Fibroblast of gingiva (primary cell): ENCODE measurements at places on chromosomes 2 and 18.
A peak's percentile ranks its signal among the peaks of the same experiment; 100 is the strongest.

DNA sequence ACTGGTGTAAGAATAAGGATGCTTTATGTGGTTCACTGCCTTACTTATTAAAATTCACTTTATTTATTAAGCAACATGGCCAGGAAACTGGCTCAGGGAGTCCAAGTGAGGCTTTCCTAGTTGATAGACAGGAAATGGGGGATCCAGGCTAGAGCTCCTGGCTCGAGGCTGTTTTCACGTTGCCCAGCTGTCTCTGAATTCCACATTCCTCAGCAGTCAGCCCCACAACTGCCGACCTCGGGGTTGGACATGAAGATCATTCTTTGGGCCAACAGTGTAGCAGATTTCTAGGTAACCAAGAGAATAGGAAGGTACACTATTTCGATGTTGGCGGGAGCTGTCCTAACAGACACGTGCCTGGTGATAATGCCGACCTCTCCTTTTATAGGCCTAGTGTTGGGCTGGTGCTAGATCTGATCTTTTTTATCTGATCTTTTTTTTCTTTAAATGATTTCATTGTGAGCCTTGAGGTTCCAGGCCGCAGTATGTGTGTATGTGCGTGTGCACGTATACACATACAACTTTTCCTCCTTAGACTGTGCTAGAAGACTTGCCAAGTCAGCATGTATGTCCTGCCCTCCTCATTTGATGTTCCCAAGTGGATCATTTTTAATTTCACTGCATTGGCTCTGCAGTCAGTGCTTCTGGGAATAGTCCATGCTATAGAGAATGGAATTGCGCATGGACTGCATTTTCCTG is 103.5 kb downstream of the CABLES1 start:
- no peak for DNase-seq

DNA sequence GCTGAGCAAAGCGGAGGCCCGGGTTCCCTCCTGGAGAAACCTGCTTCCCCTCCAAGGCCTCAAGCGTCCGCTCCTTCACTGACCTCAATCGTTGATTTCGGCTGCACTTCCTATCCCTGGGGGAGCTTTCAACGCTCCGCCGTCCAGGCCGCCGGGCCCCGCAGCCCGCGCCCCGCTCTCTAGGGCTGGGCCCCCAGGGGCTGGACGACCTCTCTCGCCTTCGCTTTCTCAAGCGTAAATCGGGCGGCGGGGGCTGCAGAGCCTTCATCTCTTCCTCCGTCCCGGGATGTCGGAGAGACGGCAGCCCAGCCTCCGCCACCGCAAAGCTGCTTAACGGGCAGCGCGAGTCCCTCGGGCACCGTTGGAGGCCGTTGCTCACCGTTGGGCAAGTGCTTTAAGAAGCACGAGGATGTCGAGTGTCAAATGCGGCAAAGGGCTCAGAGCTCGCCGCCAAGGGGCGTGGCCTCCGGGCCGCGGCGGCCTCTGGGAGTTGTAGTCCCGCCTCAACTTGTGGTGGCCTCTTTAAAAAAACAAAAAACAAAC is 8.5 kb downstream of the HES6 start:
- DNase-seq, result peak; percentile 51

DNA sequence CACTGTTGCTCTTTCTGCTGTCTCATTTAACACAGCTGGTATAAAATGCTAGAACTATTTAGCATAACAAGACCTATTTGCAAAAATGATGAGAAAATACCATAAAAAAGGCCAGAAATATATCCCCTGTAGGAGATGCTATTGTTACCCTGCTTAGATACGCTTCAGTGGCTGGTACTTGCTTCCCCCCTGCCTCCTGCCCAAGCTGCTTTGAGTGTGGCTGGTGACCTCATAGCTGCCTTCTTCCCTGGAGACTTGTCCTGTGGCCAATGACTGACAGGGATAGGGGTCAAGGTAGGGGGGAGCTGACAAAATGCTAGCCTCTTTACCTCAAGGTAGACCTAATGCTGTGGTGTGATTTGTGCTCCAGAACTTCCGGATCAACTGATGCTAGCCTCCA is 150.2 kb upstream of the ZEB2 start:
- no peak for DNase-seq

DNA sequence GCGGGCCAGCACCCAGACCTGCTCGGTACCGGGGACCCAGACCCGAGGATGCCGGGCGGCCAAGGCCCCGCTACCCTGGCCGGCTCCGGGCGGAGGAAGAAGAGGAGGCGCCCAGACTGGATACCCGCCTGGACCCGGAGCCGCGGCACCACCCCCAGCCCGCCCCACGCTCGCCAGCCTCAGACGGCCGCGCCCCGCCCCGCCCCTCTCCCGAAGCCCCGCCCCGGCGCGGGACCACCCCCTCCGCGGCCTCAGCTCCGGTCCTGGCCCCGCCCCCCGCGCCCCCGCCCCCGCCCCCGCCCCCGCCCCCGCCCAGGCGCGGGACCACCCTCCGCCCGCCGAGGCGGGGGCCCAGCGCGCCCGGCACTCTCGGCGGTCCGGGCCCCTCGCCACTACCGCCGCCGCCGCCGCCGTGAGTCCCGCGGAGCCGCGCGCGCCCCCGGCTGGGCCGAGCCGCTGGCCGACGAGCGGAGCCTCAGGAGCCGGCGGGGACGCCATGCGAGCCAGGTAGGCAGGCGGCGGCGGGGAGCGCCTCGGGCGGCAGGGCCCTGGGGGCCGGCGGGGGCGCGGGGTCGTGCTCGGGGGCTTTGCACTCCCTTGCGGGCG is at the start of gene SH3BP4:
Gene SH3BP4 (plus strand): TSS at position 354 of the 606 bp plus-strand sequence. CDS start 82,986 bp downstream, outside the sequence.
- DNase-seq, result peak; percentile 86

GRCh38 chr2:7089898-7090510 is 172.8 kb downstream of the RNF144A start:
- DNase-seq, result no peak

DNA sequence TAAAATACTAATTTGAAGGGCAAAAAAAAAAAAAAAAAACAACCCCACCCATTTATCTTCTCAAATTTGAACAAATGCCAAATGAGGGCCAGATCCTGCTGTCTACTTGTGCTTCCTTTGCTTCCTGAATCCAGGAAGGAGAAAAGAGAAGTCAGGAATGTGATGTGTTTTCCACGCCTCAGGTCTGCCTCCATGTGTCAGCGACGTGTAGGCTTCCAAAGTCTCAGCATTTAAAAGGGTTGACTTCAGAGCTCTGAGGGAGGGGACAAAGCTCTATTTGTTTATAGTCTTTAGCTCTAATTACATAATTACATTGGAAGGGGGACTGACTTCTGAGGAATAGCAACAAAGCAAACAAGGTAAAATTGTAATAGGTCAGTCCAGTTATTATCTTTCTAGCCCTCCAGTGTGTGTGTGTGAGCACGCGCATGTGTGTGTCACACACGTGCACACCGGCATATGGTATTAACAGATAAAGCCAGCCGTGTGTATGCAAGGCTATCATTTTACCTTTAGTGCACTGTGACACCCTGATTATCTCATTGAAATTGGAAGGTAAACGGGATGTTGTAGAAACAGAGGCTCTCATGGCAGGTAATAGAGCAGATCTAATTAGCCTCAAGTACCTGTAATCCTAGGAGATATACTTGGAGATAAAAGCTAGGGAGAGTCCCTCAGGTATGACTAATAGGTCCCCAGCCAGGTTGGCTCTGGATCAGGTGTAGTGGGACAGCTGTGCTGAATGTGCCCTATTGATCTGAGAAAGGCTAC is 911.4 kb upstream of the ZEB2 start:
- DNase-seq, result no peak

DNA sequence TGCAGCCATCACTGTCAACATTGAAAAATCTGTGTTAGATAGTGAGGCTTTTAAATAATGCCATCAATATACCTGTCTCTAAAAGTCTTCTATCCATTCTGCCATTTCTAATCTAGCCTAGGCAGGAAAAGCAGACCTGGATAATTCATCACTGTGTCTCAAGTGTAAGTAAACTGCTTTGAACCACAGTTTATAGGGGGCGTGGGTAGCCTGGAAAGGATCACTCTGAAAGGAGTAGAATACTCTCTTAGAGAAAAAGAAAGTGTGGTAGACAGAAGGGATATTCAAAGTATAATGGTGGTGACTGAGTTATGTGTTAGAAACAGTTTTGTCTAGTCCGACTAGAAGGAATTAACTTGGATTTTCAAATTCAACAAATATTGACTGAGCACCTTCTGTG is 40.8 kb downstream of the CERS6 start:
- no peak for DNase-seq

DNA sequence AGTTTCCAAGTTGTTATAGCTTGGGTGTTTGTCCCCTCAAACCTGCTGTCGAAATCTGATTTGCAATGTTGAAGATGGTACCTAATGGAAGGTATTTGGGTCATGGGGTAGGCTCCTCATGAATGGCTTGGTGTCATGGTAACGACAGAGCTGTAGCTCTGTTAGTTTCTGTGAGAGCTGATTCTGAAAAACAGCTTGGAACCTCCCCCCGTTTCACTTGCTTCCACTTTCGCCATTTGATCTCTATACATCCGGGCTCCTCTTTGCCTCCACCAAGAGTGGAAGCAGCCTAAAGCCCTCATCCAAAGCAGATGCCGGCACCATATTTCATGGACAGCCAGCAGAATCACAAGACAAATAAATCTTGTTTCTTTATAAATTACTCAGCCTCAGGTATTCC is 1035.1 kb upstream of the SLC39A10 start:
- DNase-seq, result no peak

- peak; percentile 52 for DNase-seq
These were observed 106.9 kb downstream of the GFPT1 start for GRCh38 chr2:69279931-69280681.
